Mesendoderm (in vitro differentiated cells): ENCODE measurements at places on chromosomes 5 and 9.

GRCh38 chr9:134192951-134193731 lies 28.8 kb upstream of the RNU6ATAC start:
- DNase-seq: no peak

GRCh38 chr9:116883676-116884075 lies 196.6 kb downstream of the TRIM32 start:
- no peak for DNase-seq

GRCh38 chr9:37575921-37576721 lies at the start of gene FBXO10:
Gene FBXO10 (minus strand): TSS chr9:37576380. CDS start chr9:37541768, 34,612 bp downstream.
- peak; percentile 81 for DNase-seq

DNA sequence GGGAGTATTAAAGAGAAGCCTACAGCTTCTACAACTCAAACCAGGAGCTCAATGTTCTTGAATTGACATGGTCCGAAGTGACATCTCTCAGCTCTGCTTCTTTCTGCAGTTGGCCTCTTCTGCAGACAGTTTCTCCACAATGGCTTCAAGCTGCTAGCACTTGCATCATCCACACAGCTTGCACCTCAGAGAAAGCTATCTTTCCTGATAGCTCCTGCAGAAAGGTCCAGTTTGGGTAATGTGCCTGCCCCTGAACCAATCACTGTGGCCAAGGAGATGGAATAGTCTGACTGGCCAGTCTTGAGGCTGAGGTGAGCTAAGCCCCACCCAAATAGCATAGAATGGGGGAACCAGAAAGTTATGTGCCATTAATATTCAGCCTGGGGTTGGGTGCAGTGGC lies 95.8 kb upstream of the ABCA1 start:
- DNase-seq: peak; percentile 37

DNA sequence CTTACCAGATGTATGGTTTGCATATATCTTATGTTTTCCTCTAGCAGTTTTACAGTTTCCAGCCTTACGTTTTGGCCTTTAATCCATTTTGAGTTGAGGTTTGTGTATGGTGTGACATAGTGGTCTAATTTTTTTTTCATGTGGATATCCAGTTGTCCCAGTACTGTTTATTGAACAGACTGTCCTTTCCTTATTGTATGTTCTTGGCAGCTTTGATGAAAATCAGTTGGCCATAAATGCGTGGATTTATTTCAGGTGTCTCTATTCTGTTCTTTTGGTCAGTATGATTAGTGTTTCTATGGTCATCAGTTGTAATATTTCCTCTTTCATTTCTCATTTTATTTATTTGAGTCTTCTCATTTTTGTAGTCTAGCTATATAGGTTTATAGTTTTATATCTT lies 42.4 kb downstream of the SRFBP1 start:
- no peak for DNase-seq

GRCh38 chr5:135492319-135492626 lies 40.1 kb upstream of the TIFAB start:
- DNase-seq: no peak

DNA sequence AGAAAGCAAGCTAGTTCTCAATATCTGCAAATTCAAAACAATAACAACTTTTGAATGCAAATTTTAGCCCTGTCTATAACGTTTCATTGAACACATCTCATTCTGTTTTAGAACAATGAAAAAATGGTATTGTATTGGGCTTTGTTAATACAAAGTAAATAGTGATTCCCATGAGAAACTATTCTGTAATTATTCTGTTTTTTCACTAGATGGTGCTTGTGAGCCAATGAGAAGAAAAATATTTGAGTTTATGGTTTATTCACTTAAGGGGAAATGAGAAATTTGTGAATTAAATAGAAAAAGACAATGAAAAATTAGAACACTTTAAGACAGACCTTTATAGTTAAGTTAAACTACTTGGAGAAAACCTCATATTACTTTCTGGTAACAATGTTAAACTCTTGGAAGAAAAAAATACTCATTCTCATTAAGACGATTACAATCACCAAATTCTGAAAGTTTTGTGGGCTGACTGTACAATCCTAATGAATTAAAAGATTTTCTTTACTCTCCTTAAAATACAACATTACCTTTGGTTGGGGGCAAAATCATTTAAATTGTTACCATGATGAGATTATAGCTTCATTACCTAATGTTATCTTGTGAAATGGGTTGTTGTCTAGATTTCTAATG lies 127.0 kb downstream of the NNT start:
- peak; percentile 37 for DNase-seq

GRCh38 chr5:1331861-1332405 lies 13.0 kb downstream of the CLPTM1L start:
- DNase-seq: no peak

- peak; percentile 85 for DNase-seq
Observed at GRCh38 chr9:15357050-15357653, 50.1 kb upstream of the TTC39B start.

- no peak for DNase-seq
Observed at GRCh38 chr5:62000646-62001045, 305.4 kb upstream of the KIF2A start.

DNA sequence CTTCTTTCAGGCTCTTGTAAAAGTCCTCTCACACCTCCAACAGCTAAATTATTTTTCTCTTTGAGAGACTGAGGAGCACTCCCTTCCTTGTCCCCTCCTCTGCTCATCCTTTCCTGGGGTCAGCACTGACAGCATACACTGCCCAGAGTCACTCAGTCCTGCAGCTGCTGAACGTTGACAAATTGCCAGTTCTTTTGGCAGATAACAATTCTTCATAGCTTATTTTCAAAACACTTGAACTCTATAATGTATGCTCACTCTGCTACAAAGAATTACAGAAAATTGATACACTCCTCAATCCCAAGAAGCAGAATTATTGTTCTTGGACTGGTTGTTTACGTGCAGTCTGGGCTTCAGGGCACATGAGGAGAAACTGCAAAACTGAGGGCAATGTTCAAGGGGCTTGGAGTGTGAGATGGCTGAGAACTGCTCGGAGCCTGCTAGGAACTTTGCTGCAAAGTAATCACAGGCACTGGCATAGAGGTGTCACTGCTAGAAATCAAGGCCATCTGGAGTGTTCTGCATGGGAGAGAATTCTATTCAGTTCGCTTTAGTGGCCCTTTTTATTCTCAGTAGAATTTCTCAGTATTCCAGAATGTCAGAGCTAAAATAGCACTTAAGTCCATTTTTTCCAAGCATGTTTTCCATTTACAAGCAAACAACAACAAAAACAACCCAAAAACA lies 96.4 kb upstream of the SPOCK1 start:
- DNase-seq: no peak

GRCh38 chr5:102483736-102484135 lies 15.1 kb downstream of the SLCO6A1 start:
- DNase-seq: no peak

DNA sequence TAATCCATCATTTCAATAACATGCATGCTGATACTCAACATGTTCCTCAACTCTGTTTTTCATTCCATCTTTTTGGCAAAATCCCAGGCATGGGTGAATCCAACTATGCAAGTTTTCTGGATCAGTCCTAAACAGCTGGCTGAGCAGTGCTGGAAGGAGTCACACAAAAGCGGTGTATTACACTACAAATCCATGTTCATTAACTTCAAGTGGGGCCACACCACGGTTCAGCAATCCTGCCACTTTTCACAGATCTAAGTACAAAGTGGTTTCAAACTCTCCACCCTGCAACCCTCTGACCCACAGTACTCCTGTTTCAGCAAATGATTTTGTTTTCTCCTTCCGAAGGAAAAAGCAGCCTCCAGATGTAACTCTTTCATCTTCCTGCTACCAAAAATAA lies 222.5 kb downstream of the EPB41L4A start:
- DNase-seq: no peak

DNA sequence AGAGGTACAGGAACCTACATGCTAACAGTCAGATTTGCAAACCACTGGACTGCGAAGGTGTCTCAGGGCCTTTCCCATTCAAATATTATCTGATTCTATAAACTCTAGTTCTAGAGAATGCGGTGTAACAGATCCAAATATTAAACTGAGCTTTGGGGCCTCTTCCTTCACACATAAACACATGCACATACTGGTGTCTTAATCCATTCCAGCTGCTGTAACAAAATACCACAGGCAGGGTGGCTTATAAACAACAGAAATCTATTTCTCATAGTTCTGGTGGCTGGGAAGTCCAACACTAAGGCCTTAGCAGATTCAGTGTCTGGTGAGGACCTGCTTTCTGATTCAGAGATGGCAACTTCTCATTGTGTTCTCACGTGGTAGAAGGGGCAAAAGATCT lies 30.2 kb downstream of the RETREG1 start:
- DNase-seq: no peak

- no peak for DNase-seq
Observed at GRCh38 chr9:98550206-98550820, 158.4 kb downstream of the GABBR2 start.

DNA sequence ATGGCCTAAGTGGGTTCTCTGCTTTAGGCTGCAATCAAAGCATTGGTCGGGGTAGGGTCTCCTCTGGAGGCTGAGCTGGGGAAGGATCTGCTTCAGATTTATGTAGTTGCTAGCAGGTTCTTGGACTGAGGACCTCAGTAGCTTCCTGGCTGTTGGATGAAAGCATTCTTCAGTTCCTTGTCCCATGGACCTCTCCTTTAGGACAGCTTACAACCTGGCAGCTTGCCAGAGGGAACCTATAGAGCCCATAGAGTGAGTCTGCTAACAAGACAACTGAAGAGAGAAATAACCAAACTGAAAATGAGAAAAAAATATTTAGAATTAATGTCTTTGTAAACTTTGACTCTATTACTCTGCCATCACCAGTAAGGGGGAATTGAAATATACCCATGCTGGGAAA lies 12.4 kb downstream of the MRPS30 start:
- DNase-seq: no peak

DNA sequence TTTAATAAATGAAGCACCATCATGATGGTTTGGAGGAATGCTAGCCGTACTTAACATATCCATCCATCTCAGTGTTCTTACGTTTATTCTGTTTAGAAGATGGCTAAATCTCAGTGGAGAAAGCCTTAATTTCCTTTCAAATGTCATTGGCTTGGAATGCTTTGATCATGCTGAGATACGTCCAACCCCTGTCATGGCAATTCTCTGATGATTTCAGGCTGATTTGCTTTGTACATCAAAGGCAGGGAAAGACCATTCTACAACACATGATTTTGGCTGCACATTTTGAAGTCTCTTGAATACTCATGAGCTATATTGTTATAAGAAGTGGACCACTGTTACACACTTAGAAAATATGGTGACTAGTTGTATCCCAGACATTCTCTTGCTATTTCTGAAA lies 1048.4 kb downstream of the MAT2B start:
- no peak for DNase-seq

DNA sequence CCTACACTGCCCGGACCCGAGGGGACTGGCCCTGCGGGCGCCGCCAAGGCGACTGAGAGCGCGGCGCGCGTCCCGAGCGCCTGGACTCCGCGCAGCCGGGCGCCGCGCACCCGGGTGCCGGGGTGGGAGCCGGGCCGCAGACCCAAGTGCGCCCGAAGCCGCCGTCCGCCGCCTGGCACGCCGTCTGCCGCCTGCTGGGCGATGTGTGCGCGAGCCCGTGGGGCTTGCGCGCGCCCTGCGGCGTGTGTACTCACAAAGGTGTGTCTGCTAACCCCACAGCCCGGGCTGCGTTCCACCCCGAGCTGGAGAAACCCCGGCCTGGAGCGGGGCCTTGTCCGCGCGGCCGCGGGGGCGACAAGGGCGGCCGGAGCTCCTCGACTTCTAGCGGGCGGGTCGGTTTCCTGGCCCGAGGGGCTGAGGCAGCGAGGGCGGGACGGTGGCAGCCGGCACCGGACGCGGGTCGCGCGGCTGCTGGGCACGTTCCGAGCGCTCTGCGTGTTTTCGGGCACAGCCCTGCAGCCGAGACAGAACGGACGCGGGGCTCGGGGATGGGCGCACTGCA lies 1.1 kb upstream of the ZSWIM6 start:
- DNase-seq: peak; percentile 76

DNA sequence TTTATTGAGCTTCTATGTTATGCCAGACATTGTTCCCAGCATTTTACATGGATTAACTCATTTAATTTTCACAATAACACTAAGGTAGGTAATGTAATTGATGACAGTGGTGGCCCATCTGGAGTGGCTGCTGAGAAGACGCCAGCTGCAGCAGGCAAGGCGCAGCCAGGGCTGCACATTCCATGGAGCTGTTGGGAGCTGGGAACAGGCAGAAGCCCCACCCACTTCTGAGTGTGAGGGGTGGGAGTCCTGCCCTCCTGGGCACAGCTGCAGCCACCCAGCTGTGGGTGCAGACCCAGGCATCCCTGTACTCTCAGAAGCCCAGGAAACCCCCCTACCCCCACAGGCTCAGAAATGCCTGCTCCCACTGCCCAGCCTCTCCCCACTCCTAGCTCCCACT lies 183.3 kb downstream of the DEPDC1B start:
- no peak for DNase-seq

GRCh38 chr5:65902104-65902503 lies 24.3 kb upstream of the ERBIN start:
- DNase-seq: no peak

DNA sequence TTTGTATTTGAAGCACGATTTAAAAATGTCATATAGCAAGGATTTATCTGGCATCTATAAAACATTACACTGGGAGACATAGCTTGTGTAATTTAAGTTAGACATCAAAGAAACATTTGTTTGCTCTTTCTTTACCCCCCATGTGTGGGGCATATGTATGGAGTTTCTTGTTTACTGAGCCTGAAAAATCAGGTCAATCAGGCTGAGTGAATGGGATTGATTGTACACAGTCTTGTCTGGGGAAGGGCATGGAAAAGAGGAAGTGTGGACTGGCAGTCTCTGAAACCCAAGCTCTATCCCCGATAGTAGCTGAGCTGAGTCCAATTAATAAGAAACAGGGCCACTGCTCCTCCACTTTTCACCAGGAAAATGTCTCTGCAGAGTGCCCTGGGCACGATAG lies 49.4 kb downstream of the SLC46A2 start:
- no peak for DNase-seq

- no peak for DNase-seq
Observed at GRCh38 chr5:131156957-131157356, 8.1 kb downstream of the HINT1 start.

GRCh38 chr9:115604831-115605483 lies 487.0 kb upstream of the TNC start:
- DNase-seq: no peak

DNA sequence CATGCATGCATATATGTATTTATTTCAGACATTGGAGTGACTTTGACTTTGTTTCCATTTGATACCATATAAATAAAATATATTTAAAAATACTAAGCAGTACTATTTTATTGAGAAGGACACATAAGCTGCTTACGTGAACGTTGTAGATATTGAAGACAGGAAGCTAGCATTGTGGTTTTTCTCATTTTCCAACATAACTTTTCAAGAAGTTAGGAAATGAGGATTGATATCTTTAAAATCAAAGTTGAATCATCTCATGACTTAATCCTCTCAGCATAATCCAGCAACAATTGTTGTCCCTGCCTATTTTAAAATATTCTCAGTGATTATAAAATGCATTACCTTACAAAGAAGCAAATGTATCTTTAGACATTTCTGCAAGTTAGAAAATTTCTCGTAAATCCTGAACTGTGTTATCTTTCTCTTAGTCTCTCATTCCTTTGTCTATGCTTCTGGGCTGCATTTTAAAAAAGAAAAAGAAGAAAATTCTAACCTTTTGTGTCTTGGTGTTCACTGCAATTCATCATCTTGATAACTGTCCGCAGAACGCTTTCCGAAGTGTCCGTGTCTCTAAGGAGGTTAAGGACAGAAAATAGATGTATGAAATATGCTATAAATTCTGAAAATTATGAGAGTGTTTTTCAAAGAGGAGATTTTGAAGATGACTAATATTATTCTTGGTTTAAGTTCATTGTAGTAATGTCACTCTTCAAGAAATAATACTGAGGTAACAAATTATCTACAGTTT lies 1089.9 kb upstream of the CDH6 start:
- no peak for DNase-seq
